ENCODE measurements at places on chromosomes 2 and 18. TPM values are rescaled to one million over a fixed set of nuclear protein-coding genes. Genes with fewer than 3 reads are reported as not detected.

DNA sequence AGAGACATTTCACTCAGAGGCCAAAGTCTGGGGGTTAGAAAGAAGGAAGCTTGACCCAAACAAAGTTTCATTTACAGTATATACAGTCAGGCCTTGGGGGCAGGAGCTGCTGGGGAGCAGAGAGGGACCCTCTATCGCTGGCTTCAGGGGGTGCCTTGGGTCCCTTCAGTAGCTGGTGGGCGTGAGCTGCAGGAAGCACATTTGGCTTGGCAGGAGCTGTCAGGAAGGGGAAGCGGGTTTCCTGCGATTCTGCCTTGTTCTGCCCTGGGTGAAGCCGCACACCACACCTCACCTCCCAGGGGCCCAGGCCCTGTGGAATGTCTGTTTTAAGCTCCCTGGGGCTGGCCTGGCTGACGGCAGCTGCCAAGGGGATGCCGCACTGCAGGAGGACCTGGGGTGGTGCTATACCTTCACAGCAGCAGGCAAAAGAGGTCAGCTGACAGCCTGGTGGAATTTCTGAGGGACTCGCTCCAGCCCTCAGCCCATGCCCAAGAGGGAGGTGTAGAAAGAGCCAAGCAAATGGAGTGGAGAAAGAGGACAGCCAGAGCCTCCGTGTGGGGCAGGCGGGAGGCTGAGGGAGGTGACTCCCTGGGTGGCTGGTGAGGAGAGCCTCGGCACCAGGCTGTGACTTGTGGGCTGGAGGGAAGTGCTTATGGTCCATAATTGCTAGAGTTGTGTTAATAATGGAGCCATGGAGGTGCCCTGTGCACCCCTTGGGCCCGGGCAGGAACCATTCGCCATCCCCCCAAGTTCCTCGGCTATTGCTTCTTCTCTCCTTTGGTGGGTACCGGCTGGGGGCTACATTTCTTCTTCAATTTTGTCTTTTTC lies 43.9 kb downstream of the PSD4 start:
- peak; percentile 46 for DNase-seq
- no peaks in the 10 kb centered on the region for H3K36me3 ChIP-seq
- peak overlapping the region; percentile 70 for H3K27ac ChIP-seq
- no peak overlapping the region for H3K4me3 ChIP-seq
- H3K4me1 ChIP-seq: peaks cover 41% of the 10 kb centered on the region

GRCh38 chr18:45104049-45104395 lies 423.3 kb downstream of the SETBP1 start:
- no peak overlapping the region for H3K27ac ChIP-seq
- peaks cover 12% of the 10 kb centered on the region for H3K4me1 ChIP-seq
- H3K36me3 ChIP-seq: no peaks in the 10 kb centered on the region
- H3K27me3 ChIP-seq: no peaks in the 10 kb centered on the region

GRCh38 chr2:1714291-1715064 lies 29.8 kb downstream of the PXDN start:
- H3K27ac ChIP-seq: peak overlapping the region; percentile 75
- peaks cover 84% of the 10 kb centered on the region for H3K4me1 ChIP-seq
- no peak overlapping the region for H3K4me3 ChIP-seq
- no peaks in the 10 kb centered on the region for H3K27me3 ChIP-seq
- DNase-seq: no peak

GRCh38 chr18:34083910-34084535 lies 140.7 kb downstream of the NOL4 start:
- no peak overlapping the region for H3K4me3 ChIP-seq
- H3K36me3 ChIP-seq: no peaks in the 10 kb centered on the region
- DNase-seq: no peak

- no peaks in the 10 kb centered on the region for H3K27me3 ChIP-seq
- no peaks in the 10 kb centered on the region for H3K36me3 ChIP-seq
- no peak overlapping the region for H3K27ac ChIP-seq
- no peak overlapping the region for H3K4me3 ChIP-seq
- H3K4me1 ChIP-seq: no peaks in the 10 kb centered on the region
These were observed 34.7 kb upstream of the ZNF396 start for GRCh38 chr18:35411625-35412351.

GRCh38 chr2:216858312-216858711 lies 1.6 kb downstream of the TNP1 start:
- no peak for DNase-seq
- H3K36me3 ChIP-seq: no peaks in the 10 kb centered on the region
- peaks cover 15% of the 10 kb centered on the region for H3K4me1 ChIP-seq

- H3K4me1 ChIP-seq: peaks cover 46% of the 10 kb centered on the region
- H3K4me3 ChIP-seq: peak overlapping the region; percentile 44
- H3K27me3 ChIP-seq: peaks cover 95% of the 10 kb centered on the region
- H3K36me3 ChIP-seq: no peaks in the 10 kb centered on the region
- no peak overlapping the region for H3K27ac ChIP-seq
- no peak for DNase-seq
These were observed 7.4 kb downstream of the DLX2 start for GRCh38 chr2:172095146-172095904.

DNA sequence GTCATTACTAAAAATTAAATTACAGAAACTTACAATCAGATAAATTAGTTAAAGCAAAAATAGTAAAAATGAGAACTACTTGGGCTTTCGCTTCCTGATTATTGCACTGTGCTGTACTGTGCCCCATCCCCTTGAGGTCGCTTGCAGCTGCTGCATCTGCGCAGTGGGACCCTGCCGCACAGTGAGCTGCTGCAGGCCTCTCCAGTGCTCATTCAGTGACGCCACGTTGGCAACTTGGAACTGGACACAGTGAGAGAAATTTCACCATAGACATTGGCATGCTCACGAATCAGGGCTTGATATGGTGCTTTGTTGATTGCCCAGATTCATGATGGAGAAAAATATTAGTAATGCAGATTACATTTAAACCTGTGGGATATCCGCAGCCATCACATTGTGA lies 290.8 kb upstream of the MYT1L start:
- H3K27me3 ChIP-seq: no peaks in the 10 kb centered on the region
- DNase-seq: no peak
- H3K27ac ChIP-seq: no peak overlapping the region
- H3K36me3 ChIP-seq: no peaks in the 10 kb centered on the region

DNA sequence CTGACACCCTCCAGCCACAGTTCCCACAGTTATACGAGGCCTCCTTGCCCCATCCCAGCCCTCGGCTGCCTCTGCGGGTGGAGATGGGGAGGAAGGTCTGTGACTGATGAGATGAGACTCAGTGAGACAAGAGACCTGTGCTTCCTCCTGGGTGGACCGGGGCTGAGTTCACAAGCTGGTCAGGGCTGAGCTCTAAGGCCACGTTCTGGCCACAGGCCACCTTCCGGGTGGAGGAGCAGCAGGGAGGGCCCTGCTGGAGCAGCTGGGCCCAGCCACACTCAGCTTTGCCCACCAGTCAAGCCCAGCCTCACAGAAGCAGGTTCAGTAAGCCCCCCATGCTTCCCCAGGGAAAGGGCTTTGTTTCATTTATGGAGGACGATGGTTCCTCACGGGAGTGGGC lies 214.7 kb downstream of the ANKRD30B start:
- no peak overlapping the region for H3K27ac ChIP-seq
- no peak for DNase-seq
- no peaks in the 10 kb centered on the region for H3K36me3 ChIP-seq
- no peaks in the 10 kb centered on the region for H3K4me1 ChIP-seq
- H3K27me3 ChIP-seq: no peaks in the 10 kb centered on the region

DNA sequence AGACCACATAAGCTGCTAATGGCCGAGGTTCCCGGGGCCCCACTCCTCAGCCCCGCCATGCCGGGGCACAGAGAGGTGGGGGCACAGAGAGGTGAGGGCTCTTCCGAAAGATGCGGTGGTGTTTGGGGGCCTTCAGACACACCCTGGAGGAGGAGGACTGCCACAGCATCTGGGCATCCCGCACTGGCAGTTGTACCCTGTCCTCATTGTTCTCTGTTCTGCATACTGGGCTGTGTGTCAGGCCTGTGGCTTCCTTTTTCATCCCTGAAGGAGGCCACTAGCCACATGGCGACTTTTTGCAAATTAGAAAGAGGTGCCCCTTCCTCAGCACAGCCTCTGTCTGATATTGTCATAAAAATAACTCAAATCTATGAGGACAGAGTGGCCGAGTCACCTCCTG lies 150.1 kb downstream of the CTIF start:
- H3K4me1 ChIP-seq: peaks cover 53% of the 10 kb centered on the region
- H3K27ac ChIP-seq: no peak overlapping the region
- no peak for DNase-seq

DNA sequence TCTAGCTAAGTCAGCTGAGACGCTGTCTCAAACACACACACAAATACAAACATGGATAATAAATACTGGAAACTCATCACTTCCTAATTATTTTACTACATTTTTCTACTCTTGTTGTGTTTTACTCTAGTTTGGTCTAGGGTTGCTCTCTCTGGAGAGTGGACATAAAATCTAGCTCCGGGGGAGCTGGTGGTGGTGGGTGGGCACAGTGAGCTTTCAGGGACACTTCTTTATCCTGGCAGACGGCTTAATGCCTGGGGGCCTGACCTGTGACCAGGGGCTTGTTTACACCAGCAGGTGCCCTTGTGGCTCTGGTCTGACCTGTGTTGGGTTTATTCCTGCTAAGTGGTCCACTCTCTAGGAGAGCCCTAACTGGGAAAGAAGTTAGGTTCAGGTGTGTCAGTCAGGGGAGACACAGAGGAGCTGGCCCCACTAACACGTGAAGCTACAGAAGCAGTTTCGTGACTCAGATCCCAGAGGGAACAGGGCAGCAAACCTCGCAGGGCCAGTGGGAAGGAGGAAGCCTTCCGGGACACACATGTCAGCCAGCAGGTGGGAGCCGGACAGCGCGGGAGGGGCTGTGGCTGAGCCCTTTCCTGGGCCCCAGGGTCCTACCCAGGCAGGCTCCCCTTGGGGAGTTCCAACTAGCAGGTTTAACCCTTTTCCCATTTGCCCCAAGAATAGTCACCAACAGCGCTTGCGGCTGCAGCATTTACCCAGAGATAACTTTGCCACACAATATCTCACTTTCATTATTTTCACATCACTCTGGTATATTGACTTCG lies 22.5 kb upstream of the BOK start:
- DNase-seq: no peak
- no peak overlapping the region for H3K27ac ChIP-seq
- H3K27me3 ChIP-seq: no peaks in the 10 kb centered on the region
- no peaks in the 10 kb centered on the region for H3K4me1 ChIP-seq

- H3K4me1 ChIP-seq: no peaks in the 10 kb centered on the region
- H3K27ac ChIP-seq: peak overlapping the region; percentile 2
- no peaks in the 10 kb centered on the region for H3K27me3 ChIP-seq
- no peak for DNase-seq
These were observed 2.0 kb downstream of the SMAD2 start for GRCh38 chr18:47928466-47928865.

- no peaks in the 10 kb centered on the region for H3K36me3 ChIP-seq
- H3K4me3 ChIP-seq: no peak overlapping the region
- H3K27me3 ChIP-seq: no peaks in the 10 kb centered on the region
- H3K27ac ChIP-seq: peak overlapping the region; percentile 77
- peak; percentile 29 for DNase-seq
These were observed 111.6 kb downstream of the FAM210A start for GRCh38 chr18:13614641-13615288.

- H3K36me3 ChIP-seq: no peaks in the 10 kb centered on the region
- H3K4me1 ChIP-seq: peaks cover 57% of the 10 kb centered on the region
- no peak overlapping the region for H3K27ac ChIP-seq
These were observed 2.8 kb downstream of the INPP5D start for GRCh38 chr2:233062946-233063268.

DNA sequence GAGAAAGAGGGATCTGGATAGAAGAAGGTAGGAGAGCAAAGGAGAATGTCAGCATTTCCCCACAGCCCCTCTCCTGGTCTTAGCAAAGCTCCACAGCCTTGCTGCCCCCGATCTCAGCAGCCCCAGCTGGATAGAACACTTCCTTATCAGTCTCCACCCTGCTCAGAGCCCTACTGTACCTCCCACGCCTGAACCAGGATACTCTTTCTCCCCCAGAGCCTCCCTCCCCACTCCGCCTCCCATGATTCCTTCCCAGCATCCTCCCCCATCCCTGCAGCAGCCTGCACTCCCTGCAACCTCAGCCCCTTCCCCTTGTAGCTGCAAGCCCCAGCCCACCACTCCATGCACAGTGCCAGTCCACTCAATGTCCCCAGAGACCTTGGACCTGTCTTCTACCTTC lies 25.8 kb downstream of the PLB1 start:
- H3K27ac ChIP-seq: no peak overlapping the region
- no peak for DNase-seq
- H3K4me1 ChIP-seq: no peaks in the 10 kb centered on the region
- H3K36me3 ChIP-seq: no peaks in the 10 kb centered on the region
- H3K4me3 ChIP-seq: no peak overlapping the region

DNA sequence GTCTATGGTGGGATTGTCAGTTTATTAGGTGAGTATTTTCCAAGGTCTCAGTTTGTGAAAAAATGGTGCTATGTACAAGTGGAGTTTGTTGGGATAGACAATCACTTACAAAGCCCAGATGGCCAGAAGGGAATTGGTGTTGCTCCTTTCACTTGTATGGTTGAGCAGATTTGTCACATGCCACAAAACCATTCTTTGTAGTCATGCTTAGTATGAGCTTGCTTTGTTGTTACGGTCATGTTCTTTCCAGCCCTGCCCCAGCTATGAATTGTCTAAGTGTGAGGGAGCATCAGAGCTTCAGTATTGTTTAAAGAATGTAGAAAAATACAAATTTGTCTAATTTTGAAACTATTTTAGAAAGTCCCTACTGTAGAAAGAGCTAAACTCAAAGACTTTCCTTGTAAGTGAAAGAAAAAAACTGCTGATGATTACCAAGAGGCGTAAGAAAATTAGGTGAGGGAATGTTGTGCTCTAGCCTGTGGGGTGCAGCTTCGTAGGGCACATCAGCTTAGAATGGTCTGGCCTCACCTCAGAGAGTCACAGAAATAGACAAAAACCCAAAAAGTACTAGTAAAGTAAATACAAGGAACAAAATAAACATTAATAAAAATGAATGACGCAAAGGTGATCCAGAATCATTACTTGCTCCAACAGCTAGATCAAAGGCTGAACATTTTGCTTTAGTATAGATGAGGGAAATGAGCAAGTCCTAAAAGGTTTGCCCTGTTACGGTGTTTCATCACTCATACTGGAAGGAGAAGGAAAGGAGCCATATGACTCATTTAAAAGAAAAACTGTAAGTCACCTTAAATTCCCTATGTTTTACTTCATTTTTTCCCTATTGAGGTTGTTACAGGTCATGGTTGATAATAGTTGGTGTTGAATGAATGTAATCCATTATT lies 9.2 kb downstream of the TGIF1 start:
- no peak overlapping the region for H3K27ac ChIP-seq
- no peaks in the 10 kb centered on the region for H3K36me3 ChIP-seq
- no peaks in the 10 kb centered on the region for H3K27me3 ChIP-seq
- H3K4me3 ChIP-seq: no peak overlapping the region
- H3K4me1 ChIP-seq: peaks cover 44% of the 10 kb centered on the region
- DNase-seq: no peak

GRCh38 chr18:24121625-24122024 lies 17.2 kb upstream of the CABYR start:
- no peaks in the 10 kb centered on the region for H3K27me3 ChIP-seq
- no peak overlapping the region for H3K27ac ChIP-seq
- no peaks in the 10 kb centered on the region for H3K36me3 ChIP-seq
- no peak for DNase-seq

- no peak overlapping the region for H3K4me3 ChIP-seq
- no peaks in the 10 kb centered on the region for H3K4me1 ChIP-seq
- DNase-seq: no peak
- no peaks in the 10 kb centered on the region for H3K36me3 ChIP-seq
These were observed 66.8 kb upstream of the RIOK3 start for GRCh38 chr18:23386317-23386716.

Gene DAPL1
- not detected for total RNA-seq

Gene TOGARAM2
- total RNA-seq: 1.4 TPM

Gene FAM210A
- total RNA-seq: 51.8 TPM

Gene PDK1
- 45.1 TPM for total RNA-seq

Gene TEKT4
- total RNA-seq: 0.79 TPM

Gene SLC25A52
- total RNA-seq: not detected

Gene AKAIN1
- total RNA-seq: not detected

Gene TNS1
- total RNA-seq: 583 TPM

Gene CCDC68
- 3.2 TPM for total RNA-seq

Gene MERTK
- 8.9 TPM for total RNA-seq
